ENCODE measurements at places on chromosomes 2 and 18.

DNA sequence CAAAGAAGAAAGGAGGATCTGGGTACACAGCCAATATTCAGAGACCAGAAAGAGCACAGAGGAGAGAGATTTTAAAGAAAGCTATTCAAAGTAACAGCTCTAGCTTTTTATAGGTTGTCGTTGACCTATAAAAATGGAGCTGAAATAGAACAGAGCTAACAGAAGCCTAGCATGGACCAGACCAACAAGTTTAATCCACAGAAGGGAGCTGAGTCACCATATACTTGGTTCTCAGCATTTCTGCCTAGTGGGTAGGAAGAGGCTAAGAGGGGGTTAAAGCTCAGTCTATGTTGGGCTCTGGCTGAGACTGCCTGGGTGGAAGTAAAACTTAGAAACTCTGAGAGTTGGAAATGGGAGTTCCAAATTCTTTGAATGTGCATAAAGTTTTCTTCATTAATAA lies 678.0 kb upstream of the CDH2 start:
- no peak for DNase-seq
- no peaks in the 10 kb centered on the region for H3K27me3 ChIP-seq
- H3K4me1 ChIP-seq = no peaks in the 10 kb centered on the region
- H3K27ac ChIP-seq = no peak overlapping the region
- H3K4me3 ChIP-seq = no peak overlapping the region

GRCh38 chr2:174673440-174673839 lies 75.8 kb upstream of the WIPF1 start:
- H3K27ac ChIP-seq = no peak overlapping the region
- H3K27me3 ChIP-seq = no peaks in the 10 kb centered on the region
- peaks cover 33% of the 10 kb centered on the region for H3K4me1 ChIP-seq
- DNase-seq = no peak

DNA sequence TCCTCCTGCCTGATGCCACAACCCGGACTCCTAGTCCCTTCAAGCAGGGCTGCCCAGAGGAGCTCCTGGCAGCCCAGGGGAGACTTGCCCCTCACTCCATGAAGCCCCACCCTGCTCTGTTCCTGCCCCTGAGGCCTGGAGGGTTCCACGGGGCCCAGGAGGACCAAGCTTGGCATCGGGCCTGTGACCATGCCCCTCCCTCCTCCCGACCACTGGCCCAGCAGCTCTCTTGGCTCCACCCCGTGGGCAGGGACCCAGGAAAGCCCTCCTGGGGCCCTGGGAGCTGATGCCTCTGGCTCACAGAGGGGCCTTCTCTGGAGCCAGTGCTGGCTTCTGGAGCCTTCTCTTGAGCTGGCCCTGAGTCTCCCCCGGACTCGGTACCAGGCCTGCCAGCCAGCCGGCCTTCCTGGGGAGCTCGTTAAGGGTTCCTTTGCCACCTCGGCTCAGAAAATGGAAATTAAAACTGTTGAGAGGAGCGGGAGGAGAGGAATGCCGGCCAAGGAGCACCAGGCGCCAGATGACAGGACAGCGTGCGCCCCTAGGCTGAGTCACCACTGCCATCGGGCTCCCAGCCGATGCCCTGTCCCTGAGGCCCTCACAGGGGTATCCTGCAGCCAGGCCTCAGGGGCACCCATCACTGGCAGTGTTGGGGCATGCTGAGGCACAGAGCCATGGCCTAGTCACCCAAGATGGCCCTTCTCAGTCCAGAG lies 40.6 kb upstream of the SNED1 start:
- no peak for DNase-seq
- no peak overlapping the region for H3K27ac ChIP-seq

GRCh38 chr18:6731222-6731596 lies 1.7 kb downstream of the ARHGAP28 start:
- no peaks in the 10 kb centered on the region for H3K36me3 ChIP-seq
- no peak overlapping the region for H3K4me3 ChIP-seq
- no peaks in the 10 kb centered on the region for H3K4me1 ChIP-seq
- no peak overlapping the region for H3K27ac ChIP-seq
- peaks cover 29% of the 10 kb centered on the region for H3K27me3 ChIP-seq
- no peak for DNase-seq

- no peak for DNase-seq
- H3K4me1 ChIP-seq = no peaks in the 10 kb centered on the region
- H3K27ac ChIP-seq = no peak overlapping the region
Observed at GRCh38 chr2:226125176-226125883, 674.3 kb downstream of the IRS1 start.

GRCh38 chr2:97788986-97789644 lies 75.7 kb downstream of the ZAP70 start:
- H3K27me3 ChIP-seq = no peaks in the 10 kb centered on the region
- H3K4me1 ChIP-seq = no peaks in the 10 kb centered on the region
- no peak overlapping the region for H3K27ac ChIP-seq
